ENCODE measurements at places on chromosomes 7 and 10. TPM values are rescaled to one million over a fixed set of nuclear protein-coding genes. Genes with fewer than 3 reads are reported as not detected.

The VWDE gene
- 3.2 TPM for total RNA-seq

DNA sequence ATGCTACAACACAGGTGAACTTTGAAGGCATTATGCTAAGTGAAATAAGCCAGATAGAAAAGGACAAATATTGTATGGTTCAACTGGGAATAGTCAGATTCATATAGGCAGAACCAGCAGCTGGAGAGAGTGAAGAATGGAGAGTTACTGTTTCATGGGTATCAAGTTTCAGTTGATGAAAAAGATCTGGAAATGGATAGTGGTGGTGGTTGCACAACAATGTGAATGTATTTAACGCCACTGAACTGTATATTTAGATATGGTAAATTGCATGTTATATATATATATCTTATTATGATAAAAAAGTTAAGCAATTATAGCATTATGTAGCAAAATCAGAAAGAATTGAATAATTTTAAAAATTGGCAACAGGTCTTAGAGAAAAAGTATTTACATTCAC, 3.9 kb downstream of the LMBR1 start:
- H3K27me3 ChIP-seq, result no peaks in the 10 kb centered on the region
- no peak for DNase-seq
- peaks cover 24% of the 10 kb centered on the region for H3K4me1 ChIP-seq
- no peak overlapping the region for H3K27ac ChIP-seq
- no peak overlapping the region for H3K4me3 ChIP-seq

- H3K4me3 ChIP-seq, result no peak overlapping the region
- H3K27me3 ChIP-seq, result no peaks in the 10 kb centered on the region
- peaks cover 12% of the 10 kb centered on the region for H3K36me3 ChIP-seq
Measured at GRCh38 chr10:35384265-35384868, 48.1 kb downstream of the CCNY start.

DNA sequence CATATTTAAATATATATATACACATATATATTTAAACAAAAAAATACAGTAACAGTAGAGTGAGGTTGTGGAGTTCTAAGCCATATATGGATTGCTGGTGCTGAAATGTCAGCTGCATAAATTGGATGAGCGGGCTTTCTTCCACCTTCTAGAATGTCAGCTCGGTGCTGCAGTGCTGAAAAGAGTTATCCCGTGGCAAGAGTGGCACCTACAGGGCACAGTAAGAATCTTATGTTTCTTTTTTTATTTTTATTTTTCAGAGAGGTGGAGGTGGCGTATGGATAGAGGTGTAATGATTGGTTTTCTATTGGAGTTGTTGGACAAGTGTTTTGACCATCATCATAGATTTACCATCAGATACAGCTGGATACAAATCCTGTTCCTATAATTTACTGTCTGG, 86.2 kb upstream of the DYNC1I1 start:
- no peaks in the 10 kb centered on the region for H3K27me3 ChIP-seq
- H3K4me3 ChIP-seq, result no peak overlapping the region

All from activated CD8-positive, alpha-beta T cell treated with anti-CD3 and anti-CD28 coated beads, Interleukin-2, amount 10 ng/mL, durations not matched to agents 7 days and 5 days (primary cell).